Skin of body (tissue), 3 donors: ENCODE measurements at places on chromosomes 5 and 9. TPM values are rescaled to one million over a fixed set of nuclear protein-coding genes. Genes with fewer than 3 reads are reported as not detected.

DNA sequence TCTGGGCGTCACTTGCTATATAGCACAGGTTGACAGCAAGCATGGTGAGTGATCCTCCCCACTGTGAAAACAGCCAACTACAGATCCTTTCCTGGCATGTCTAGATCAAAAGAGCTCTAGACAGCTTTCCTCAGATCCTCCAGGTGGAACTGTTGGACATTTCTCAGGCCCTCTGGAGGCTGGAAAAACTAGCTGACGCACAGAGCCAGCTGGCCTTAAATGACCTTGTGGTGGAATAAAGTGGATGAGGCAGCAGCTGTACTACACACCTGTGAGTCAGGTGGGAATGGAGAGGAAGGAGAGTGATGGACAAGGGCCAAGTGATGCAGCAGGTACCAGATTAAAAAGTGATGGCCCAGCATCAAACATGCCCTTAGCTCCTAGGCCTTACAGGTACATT is 172.7 kb downstream of the TRIM32 start:
- no peak for DNase-seq

DNA sequence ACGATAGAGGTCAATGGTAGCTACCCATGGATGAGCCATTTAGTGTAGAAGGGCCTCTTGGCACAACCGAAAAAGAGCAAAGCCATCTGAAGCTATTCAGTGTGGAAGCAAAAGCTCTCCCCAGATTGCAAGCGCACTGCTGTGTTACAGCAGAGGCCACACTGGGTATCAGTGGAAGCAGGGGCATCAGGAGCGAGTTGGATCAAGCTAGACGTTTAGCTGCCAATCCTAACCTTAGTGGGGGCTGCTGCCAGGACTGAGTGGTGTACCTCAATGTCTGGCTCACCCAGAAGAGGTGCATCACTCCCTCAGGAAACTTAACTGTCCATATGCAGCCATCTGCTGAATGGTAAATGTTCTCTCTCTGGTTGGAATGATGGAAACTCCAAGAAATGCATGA is 44.5 kb downstream of the RAPGEF1 start:
- no peak for DNase-seq

DNA sequence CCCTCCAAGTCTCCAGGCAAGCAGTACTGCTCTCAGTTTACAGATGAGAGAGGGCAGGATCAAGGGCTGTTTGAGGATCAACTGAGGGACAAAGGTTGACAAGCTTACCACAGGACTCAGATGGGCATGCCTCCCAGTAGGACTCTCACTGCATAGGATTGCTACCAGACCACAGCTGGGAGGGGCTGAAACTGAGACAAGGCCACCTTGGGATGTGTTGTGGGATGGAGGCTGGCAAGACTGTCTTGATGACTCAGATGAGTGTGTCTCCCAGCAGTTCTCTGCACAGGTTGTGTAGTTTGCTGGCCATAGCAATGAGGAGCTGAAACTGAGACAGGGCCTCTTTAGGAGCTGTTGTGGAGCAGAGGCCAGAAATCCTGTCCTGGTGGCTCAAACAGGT is 222.2 kb upstream of the IRX1 start:
- DNase-seq = no peak

DNA sequence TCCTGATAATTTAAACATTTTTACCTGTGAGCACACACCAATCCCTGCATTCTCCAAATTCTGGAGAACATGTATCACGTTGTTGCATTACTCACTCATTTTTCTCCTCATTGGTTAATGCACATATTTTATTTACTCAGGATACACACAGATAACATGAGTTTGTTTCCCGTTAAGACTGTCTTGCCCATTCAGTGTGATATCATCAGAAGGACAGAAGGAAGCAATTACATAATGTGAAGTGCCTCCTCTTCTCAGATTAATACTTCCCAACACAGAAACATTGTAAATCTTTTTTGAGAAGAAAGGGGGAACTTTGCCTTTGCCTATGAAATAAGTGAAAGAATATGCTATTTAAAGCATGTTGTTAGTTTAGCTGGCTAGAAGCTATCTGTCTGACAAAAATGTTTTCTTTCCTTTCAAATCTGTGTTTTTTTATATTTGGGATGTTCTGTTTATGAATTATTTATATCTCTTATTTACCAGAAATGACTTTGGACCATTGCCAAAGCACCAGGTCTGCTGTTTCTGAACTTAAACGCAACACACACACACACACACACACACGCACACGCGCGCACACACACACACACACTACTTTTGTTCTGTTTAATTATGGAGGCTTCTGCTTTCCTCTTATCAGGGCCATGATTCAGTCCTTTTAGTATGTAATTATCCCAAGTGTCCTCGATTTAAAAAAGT is 186.5 kb downstream of the CHSY3 start:
- DNase-seq = peak; percentile 47

GRCh38 chr9:131545786-131546335 is 538 bp downstream of the PRRT1B start:
- DNase-seq = no peak

DNA sequence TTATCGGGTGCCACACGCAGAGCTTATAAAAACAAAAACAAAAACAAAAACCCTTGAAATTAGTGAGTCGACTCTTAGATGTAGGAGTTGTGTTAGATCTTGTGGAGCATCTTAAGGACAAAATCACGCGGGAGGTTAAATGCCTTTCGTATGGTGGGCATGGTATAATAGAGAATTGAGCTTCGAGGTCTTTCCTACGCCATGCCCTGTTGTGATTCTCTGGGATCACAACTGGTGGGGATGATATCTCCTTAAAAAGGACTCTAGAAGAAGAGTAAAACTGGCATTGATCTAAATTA is 773 bp upstream of the ELL2 start:
- no peak for DNase-seq

The PCDHB2 gene
- total RNA-seq = 3.1 TPM

The GKAP1 gene
- 5.6 TPM for total RNA-seq

The CDC20B gene
- total RNA-seq = not detected

The PCDHB6 gene
- 0.39 TPM for total RNA-seq

DNA sequence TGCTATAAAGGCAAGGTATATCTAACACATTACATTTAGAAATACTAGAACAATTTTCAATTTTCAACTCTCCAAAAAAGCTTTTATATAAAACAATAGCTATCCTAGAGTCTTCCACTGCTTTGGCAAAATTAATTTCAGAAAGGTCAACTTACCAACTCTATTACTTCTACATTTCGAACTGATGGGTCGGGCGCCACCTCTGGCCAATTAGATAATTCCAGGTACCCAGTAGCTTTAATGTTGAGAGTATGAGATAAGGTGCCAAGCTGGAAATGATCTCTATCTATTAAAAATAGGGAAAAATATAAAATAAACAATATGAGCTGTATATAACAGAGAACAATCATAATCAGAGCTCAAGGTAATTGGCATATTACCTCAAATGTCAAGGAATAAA is 166.6 kb downstream of the AP3B1 start:
- DNase-seq = no peak

DNA sequence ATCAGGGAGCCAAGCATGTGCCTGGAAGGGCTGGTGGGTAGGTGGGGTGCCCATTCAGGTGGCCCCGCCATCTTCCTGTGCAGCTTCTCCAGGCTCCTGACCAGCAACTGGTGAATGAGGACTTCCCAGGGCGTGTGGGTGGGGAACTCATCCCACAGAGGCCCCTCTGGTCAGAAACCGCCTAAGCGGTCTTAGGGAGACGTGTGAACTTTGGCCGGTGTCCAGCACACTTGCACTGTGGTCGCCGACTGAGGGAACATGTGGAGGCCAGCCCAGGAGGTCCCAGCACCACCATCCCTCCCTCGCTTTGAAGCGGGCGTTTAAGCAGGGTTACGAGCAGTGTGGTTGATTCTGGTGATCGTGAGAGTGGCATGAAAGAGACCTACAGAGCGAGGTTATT is 77.8 kb downstream of the MVB12B start:
- DNase-seq = no peak

DNA sequence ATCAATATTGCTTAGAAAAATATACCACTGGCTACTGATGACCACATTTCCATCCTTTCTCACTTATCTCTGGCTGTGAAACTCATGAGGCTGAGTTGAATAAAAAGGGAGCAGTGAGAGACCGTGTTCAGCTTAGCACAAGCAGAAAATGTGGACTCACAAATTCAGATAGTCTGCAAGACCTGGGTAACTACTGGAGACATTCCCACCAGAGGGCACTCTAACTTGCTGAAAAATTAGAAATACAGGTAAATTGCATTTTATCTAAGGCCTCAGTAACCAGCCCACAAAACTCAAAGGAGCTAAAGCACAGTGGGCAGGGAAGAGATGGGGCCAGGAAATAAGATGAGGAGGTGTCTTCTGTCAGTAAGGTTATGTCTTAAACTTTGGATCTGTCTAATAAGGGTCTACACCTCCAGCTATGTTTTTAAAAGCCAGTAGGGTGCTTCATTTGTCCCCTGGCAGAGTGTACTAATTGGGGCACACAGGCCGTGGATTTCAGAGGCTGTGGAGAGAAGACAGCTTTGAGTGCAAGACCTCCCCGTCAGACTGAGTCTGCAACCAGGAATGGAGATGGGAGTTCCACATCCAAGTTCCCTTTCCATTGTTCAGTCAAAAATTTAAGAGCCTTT is 8.7 kb upstream of the NDUFB6 start:
- no peak for DNase-seq

DNA sequence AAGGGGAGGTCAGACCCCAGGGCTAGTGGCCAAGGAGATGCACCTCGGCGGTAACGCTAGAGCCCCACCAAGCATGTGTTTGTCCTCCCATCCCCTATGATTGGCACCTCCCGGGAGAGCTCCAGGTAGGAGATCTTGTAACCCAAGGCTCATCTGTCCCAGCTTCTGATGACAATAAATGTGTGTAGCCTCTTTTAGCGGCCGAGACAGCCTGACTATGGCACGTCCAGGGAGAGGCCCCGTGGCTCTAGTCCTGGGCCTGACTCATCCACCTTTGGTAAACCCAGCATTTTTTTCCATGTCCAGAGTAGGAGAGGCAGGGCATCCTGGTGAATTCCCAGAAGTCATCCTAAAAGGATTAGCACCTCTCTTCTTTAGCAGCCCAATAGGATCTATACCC is 39.2 kb downstream of the IRF1 start:
- no peak for DNase-seq

The C9orf153 gene
- total RNA-seq = 0.79 TPM

DNA sequence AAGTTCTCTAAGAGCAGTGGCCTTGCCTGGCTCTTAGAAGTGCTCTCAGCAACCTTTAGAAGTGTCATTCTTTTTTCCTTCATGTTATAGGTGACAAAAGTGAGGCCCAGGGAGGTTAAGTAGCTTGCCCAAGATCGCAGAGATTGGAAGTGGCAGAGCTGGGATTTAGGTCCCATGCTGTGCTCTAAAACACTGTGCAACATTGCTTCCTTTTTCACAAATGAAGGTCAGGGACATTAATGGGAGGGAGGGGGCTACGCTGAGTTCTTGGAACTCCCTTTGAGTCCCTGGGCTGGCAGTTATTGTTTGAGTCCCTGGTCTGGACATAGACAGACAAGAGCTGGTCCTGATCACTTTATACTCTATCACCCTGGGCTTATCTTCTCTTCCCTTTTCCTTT is 45.3 kb downstream of the PAM start:
- DNase-seq = no peak

- no peak for DNase-seq
Observed at GRCh38 chr5:127634007-127634406, 14.9 kb upstream of the CTXN3 start.

DNA sequence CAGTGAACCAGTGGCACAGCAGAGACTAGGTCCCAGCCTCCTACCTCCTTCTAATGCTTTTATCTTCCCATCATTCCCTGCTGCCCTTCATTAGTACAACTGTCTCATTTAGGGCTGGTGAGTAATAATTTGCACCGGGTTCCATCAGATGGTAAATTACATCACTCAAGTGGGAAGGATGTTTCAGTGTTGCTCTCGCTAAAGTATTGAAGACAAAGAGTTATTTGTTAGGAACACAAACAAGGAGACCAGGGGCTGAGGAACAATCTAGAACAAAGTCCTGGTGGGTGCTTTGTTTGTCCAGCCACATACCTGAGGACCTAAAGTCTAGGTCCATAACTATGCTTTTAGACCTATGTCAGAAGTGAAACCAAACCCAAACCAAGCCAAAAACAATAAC is 52.4 kb downstream of the SEC61B start:
- DNase-seq = no peak

The KDM3B gene
- 60.4 TPM for total RNA-seq

The SH3PXD2B gene
- total RNA-seq = 30.7 TPM

DNA sequence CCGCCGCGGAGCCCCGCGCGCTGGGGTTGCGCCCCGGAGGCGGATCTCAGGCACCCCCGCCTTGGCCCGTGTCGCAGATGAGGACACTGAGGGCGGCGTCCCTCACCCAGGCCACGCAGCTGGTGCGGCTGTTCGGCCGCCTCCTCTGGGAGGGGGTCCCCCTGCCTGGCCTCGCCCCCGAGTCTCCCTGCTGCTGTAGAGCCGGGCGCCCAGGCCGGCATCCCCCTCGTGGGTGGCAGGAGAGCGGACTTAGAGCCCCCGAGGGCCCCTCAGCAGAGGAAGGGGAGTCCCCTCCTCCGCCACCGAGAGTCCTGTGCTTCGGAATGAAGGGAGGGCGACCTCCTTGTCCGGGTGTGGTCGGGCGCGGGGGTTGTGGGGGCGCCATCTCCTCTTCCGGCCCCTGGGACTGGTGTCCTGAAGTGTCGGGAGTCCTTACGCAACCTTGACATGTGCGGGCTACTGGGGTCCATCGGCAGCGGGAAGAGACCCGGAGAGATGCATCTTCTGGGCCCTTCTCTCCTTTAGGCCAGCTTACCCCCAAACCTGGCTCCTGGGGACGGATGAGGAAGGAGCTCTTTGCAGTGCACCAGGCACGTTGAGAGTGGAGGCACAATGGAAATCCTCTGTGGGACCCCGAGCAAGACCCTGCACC is 11.7 kb upstream of the EXOSC2 start:
- DNase-seq = no peak

- no peak for DNase-seq
Observed at GRCh38 chr9:123761905-123762605, 167.9 kb downstream of the DENND1A start.

DNA sequence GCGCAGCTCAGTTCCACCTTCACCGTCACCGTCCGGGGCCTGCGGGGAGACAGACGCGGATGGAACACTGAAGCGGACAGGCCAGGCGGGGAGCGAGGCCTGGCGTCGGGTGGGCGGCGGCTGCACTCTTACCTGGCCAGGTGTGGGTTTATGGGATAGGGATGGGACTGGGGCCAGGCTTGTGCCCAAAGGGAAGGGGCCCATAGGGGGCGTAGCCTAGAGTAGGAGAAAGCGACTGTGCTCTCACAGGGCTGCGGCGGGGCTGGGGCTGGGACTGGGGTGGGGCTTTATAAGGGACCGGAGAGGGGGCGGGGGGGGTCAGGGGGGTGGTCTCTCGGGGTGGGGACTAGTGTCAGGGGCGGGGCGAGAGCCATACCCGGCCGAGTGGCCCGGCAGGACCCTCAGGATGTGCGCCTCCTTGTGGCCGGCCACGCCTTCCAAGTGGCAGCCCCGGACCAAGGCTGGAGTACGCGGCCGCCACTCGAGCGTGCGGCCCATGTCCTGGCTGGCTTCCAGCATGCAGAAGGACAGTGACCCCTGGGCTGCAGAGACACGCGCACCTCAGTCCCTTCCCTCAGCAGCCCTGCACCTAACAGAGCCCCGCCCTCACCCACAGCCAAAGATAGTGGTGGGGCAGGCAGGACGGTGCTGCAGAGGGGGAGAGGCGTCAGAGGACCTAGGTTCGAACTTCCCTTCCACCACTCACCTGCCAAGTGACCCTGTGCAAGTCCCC is 22.8 kb downstream of the FPGS start:
- DNase-seq = no peak

- DNase-seq = no peak
Observed at GRCh38 chr5:101102506-101102905, 199.4 kb upstream of the ST8SIA4 start.
